ENCODE measurements at places on chromosomes 3 and 15. TPM values are rescaled to one million over a fixed set of nuclear protein-coding genes. Genes with fewer than 3 reads are reported as not detected.
A peak's percentile ranks its signal among the peaks of the same experiment; 100 is the strongest.

DNA sequence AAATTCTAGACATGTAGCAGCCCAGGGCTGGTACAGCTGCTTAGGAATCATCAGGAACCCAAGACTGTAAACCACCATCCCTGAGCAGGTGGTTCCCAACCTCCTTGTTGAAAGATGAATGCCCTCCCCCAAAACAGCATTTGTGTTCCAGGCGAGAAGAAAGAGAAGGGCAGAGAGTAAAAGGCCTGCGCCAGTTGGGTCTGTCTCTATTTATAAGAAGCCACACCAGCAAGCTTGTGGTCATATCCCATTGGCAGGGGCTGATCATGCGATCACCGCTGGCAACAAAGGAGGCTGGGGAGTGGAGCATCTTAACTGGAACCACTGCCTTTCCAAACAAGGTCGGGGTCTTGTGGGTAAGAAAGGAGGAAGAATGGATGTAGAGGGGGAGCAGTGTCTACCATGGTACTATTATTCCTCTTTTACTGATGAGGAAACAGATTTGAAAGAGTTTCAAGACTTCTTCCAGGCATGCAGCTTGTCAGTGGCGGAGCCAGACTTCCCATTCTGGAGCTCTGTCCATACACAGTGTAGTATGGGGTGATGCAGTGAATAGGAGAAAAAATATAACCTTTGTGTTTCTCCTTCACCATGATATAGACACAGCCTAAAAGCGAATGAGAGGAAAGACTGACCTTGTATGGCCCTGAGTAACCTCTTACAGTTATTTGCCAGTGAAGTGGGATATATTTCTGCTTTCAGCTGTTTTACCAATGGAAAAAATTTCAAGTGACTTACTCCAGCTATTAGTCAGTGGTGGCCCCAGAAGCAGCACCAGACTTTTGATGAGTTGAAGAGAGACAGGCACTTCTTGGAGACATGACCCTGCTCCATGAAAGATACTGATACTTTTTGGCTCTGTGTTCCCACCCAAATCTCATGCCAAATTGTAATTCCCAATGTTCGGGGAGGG, 222.6 kb downstream of the ABHD5 start:
- DNase-seq = no peak

DNA sequence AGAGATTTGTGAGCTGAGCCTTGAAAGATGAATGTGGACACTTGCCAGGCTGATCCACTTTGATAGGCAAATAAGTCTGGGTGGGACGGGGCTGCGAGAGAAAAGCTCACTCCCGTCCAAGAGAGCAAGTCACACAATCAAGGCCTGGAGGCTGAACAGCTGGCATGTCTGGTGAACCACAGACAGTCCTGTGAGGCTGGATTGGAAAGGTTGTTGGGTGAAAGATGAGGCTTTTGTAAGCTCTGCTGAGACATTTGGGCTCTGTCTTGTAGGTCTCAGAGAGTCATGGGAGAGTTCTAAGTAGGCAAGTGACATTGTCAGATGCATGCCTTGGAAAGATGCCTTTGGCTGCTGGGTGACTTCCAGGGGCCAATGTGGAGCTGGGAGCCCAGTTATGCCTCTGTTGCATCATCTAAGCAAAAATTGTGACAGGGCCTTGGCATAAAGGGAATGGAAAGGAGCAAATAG, 38.5 kb downstream of the RPLP1 start:
- no peak for DNase-seq

DNA sequence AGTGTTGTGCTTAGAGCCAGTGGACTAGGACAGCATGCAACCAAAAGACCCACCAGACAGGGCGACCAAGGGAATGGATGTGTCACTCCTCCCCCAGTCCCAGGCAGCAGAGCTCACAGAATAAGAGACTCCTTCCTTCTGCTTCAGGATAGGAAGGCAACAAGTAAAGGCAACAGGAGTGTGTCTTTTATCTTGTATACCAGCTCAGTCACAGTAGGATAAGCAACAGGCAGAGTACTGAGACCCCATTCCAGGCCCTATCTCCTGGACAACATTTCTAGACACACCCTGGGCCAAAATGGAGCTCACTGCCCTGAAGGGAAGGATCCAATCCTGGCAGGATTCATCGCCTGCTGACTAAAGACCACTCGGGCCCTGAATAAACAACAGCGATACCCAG, 25.0 kb downstream of the PDCD10 start:
- DNase-seq = no peak

DNA sequence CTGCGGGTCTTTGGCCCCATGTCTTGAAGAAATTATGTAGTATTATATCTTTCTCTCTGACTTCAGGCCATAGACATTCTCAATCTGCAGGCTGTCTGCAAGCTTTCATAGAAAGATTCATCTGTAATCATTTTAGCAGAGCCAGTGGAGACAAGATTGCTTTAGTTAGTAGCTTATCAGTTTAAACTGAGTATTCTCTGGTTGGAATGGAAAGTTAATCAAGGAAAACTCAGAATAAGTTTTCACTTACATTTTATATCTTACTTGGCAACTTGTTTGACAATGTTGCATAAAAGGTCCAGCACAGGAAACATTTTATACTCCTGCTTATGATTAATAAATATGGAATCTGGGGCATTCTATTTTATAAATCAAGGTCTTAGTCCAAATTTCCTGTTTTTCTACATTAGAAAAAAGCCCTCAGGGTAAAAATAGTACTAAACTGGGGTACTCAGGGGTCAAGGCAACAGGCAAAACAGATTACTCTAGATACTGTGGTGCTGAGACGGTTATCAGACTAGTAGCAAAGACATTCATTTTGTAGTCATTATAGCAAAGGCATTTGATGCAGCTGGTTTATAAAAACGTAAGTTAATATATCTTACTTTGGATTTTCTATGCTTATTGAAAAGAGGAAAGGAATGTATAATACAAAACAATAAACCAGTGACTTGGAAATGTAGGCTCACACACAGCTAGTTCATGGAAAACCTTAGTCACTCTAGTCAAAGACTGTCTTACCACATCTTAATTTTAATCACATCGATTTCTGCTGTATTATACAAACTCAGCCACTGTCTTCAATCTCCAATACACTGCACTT, 45.2 kb upstream of the FILIP1L start:
- DNase-seq = peak; percentile 64

DNA sequence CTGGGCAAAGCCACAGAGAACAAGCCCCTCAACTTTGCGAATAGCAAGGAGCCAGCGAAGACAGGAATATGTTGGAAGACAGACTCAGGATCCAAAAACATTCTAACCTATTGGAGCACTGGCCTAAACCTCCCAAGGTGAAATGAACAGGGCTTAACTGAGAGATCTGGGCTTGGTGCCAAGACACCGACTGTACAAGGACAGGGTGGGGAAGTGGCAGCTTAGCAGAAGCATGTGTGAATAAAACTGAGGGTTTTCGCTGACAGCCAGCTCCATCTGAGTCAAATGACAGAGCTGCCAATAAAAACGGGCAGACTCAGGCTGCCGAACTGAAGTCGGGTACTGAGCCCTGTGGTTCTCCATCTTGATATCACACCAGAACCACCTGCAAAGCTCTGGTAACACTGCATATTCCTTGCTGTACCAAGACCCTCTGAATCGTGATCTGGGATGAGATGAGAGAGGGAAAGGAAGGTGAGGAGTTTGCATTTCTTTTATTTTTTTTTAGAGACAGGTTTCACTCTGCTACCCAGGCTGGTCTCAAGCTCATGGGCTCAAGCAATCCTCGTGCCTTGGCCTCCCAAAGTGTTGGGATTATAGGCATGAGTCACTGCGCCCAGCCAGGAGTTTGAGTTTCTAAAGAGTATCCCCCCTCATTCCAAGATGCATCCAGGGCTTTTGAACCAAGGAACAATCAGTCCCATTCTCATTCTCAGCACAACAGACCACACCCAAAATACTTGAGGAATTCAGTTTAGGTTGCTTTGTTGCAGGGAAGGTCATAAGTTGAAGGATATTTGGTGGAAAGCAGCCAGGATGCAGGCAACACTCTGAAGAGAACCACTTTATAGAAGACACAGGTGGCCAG, 6.0 kb upstream of the PLCB2 start:
- no peak for DNase-seq

- no peak for DNase-seq
Measured at GRCh38 chr3:197524128-197524527, 31.6 kb downstream of the BDH1 start.

DNA sequence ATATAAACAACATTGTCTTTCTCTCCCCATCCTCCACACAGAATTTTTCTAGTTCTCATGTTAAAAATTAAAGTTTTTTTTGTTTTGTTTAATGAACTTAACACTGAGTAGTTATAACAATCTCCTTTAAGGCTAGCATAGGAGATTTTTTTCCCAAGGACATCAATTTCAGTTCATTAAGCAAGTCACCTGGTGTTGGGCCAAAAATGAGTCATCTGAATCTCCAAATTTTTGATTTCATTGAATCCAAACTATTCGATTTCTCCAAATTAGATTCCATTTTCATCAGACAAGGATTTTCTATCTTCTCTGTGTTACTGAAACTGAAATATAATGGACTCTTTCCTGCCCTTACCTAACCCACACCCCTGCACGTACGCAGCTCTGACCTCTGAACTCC, 631.4 kb upstream of the MDFIC2 start:
- DNase-seq = no peak

GRCh38 chr15:58587486-58587885, 155.7 kb downstream of the LIPC start:
- no peak for DNase-seq

DNA sequence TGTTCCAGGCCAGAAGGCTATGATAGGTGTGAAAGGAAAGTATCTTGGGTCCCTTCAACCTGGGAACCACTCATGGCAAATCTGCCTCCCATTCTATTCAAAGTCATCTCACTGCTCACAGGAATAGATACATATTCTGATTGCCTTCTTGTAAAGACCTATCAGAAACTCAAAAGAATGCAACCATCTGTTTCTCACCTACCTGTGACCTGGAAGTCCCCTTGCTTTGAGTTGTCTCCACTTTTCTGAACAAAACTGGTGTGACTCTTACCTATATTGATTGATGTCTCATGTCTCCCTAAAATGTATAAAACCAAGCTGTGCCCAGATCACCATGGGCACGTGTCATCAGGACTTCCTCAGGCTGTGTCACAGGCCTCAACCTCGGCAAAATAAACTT, 1149.3 kb downstream of the NSUN3 start:
- DNase-seq = no peak

DNA sequence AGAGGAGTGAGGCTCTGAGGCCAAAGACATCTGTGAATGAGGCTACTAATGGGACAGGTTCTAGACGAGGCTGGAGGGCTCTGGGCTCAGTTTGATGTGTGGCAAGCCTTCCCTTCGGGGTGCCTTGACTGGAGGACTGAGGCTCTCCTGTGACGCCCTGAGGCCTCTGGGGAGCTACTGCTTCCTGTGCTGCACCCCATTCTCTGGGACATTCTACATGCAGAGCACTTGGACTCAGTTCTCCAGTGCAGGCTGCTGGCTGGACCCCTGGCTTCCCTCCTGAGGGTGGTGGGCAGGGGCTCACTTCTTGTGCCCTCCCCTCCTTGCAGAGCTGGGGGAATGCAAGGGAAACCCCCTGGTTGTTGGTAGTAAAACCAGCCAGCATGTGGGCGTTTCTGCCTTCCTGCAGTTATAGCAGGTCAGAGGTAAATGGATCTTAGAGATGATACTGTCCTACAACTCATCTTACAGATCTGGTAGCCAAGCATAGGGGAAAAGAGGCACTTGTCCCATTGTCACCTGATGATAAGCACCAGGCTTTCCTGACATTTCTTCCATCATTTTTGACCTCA, 133.3 kb downstream of the CHDH start:
- DNase-seq = no peak

- DNase-seq = no peak
Measured at GRCh38 chr15:22956257-22956977, 23.8 kb downstream of the CYFIP1 start.

- DNase-seq = no peak
Measured at GRCh38 chr3:34175636-34176176, 377.3 kb downstream of the PDCD6IP start.

- no peak for DNase-seq
Measured at GRCh38 chr3:157423337-157423736, 13.3 kb upstream of the PTX3 start.

- DNase-seq = no peak
Measured at GRCh38 chr3:17065881-17066280, 181.1 kb downstream of the PLCL2 start.

- DNase-seq = no peak
Measured at GRCh38 chr15:62125773-62126172, 39.3 kb downstream of the C2CD4B start.

- DNase-seq = peak; percentile 4
Measured at GRCh38 chr3:167736264-167736787, 805 bp downstream of the SERPINI1 start.

GRCh38 chr3:3189102-3189727, 9.7 kb upstream of the CRBN start:
- DNase-seq = no peak

DNA sequence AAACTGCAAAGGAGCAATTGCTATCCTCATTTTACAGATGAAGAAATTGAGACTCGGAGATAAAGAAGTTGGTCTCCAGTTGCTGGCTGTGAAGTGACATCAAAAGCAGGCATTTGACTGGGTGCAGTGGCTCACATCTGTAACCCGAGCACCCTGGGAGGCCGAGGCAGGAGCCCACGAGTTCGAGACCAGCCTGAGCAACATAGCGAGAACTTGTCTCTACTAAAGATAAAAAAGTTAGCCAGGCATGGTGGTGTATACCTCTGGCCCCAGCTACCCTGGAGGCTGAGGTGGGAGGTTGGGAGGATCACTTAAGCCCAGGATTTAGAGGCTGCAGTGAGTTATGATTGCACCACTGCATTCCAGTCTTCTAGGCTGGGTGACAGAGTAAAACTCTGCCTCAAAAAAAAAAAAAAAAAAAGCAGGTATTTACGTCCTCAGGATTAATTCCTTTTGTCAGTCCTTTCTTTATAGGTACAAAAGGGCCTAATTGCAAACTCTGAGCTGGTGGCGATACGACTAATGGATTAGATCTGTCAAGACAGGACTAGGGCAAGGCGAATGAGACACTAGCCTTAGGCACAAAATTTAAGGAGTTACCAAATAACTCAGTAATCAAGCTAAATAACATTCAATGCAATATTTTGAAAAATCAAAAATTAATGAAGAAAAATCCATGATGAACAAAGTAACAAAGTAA, 5.9 kb upstream of the DNASE1L3 start:
- no peak for DNase-seq

DNA sequence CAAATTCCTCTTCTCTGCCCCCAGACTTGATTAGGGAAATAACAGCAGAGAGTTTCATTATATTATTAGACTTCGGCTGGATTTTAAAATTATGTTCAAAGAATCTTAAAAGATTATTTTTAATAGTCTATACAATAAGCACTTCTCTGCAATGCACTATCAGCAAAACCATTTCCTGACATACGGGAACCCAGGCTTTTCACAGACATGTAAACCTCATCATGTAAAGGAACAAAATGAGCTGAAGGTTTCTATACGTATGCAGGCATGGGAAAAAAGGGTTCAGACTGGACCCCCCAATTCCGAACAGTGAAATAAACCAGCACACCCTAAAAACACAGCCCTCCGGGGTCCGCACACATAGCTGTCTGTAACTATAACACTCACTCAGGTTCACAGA, 77.5 kb upstream of the LMOD3 start:
- DNase-seq = no peak

- no peak for DNase-seq
Measured at GRCh38 chr3:186997061-186997460, 66.7 kb downstream of the ST6GAL1 start.

The CCNB2 gene
- polyA plus RNA-seq = 21.4 TPM

The ZNF639 gene
- polyA plus RNA-seq = 33.1 TPM

The CCDC13 gene
- 0.32 TPM for polyA plus RNA-seq

The ISLR gene
- 259 TPM for polyA plus RNA-seq

The P2RY12 gene
- polyA plus RNA-seq = 0.90 TPM

The PLSCR5 gene
- polyA plus RNA-seq = not detected

The GTPBP8 gene
- 17.4 TPM for polyA plus RNA-seq

The C3orf33 gene
- 3.1 TPM for polyA plus RNA-seq

Measured in muscle of back (tissue), 13 donors.